ENCODE measurements at places on chromosomes 5 and 9.

DNA sequence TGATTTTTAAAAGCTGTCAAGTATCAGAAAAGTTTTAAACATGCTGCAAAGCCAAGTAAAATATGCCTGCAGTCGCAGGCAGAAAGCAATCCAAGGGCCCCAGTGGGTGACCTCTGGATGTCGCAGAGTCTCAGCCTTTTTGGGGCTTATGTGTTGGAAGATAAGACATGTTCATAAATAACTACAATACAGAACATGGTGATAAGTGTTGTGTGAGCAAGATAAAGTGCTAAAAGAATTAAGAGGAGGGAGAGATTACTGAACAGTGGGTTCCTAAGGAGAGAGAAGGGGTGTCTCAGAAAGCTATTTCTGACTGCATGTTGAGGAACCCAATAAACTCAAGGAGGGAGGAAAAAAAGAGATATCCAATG is 78.9 kb upstream of the ADRB2 start:
- no peak for DNase-seq

DNA sequence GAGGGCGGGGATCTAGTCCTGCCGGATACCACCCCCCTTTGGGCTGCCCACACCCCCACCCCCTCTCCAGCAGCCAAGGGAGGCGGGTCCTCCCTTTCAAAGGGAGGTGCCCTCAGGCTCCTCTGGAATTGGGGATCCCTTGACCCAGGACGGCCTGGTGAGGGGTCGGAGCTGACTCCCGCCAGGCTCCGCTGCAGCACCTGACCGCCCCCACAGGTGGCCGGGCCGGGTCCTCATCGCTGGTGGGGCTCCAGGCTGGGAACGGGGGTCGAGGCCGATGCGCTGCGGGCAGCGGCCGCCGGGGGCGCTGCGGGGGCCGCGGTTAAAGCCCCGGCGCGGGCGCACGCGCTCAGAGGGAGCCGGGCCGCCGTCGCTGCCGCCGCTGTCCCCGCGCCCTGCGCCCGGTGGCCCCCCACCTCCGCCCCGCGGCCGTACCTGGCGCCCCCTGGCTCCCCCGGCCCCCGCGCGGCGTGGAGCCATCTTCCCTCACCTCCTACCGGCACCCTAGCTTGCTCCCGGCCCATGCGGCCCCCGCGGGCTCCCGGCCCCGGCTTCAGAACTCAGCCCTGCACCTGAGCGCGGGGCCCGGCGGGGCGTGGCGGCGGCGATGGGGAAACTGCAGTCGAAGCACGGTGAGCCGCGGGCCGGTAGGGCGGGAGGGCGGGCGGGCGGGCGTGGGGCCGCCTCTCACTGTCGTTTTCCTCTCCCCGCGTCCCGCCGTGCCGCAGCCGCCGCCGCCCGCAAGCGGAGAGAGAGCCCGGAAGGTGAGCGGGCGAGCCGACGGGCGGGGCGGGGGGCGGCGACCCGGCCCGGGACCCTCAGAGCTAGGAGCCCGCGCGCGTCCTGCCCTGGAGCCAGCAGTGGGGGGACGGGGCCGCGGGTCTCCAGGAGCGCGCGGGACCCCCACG is at the start of gene NKD2:
NKD2 (plus strand) TSS at position 352 of the 908 bp plus-strand sequence; CDS start at position 608, 256 bp downstream.
- no peak for DNase-seq

DNA sequence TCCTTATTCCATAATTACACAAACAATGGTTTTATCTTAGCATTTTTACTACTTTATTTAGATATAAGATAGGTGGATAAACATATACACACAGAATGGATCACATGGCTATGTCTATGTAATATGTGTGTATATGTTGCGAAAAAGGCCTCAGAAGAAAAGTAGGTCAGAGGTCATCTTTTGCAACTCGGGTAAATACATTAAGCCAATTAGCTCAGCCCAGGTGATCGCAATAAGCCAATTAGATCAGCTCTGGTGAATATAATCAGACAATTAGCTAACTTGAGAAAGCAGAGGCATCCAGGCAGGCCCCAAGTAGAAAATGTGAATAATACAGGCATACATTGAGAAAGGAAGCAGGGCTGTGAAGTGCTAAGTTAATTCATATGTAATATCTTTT is 24.3 kb downstream of the SLCO4C1 start:
- DNase-seq, result no peak

DNA sequence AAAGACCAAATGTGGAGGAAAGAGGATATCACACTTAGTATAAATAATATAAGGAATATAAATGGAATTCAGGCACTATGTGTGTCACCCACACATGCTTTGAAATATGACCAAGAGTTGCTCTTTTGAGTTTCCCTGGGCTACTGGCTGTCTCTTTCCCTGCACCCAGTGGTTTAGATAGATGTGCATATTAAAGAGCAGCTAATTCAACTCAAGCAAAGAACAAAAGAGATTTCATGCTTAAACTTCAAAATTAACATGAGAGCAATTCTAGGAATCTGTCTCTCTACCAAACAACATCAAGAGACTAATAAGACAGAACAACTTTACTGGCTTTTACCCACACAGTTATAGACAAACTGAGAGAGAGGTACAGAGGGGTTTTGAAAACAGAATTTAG is 38.0 kb upstream of the ITGA1 start:
- DNase-seq, result no peak

- DNase-seq, result no peak
Measured at GRCh38 chr5:96404191-96404867, 28.7 kb downstream of the PCSK1 start.

DNA sequence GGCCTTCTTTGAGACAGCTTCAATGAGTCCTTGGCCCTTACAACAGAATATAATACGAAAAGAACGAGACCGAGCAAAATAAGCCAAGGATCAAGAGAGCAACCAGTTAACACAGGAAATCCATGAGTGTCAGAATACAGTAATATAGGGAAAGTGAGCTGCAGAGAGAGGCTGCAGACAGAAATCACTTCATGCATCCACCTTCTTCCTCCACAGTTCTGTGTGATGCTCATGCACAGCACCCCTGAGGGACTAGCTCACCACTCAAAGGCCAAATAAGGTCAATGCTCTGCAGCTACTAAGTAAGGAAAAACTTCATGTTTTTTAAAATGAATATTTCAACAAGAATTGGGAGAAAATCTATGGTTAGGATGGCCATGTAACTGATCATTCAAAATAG is 257.1 kb downstream of the MCTP1 start:
- DNase-seq, result no peak

GRCh38 chr5:98779264-98779877 is 5.9 kb downstream of the RGMB start:
- no peak for DNase-seq

DNA sequence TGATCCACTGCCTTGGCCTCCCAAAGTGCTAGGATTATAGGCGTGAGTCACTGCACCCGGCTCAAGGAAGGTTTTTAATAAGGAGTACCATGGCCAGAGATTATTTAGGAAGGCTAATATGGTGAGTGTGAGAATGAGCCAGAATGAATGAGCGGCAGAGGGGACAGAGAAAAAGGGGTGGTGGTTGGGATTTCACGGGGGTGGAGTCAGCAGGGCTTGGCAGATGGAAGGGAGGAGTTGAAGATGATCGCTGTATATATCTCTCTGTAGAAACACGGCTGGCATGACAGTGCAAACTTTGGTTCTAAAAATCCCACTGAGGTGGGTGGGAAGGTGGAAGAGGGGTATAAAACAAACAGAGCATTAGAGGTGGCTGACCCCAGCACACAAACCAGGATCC is 176.7 kb upstream of the TBC1D2 start:
- DNase-seq, result no peak
